K562 (cell line): ENCODE measurements at places on chromosomes 13 and 19.

DNA sequence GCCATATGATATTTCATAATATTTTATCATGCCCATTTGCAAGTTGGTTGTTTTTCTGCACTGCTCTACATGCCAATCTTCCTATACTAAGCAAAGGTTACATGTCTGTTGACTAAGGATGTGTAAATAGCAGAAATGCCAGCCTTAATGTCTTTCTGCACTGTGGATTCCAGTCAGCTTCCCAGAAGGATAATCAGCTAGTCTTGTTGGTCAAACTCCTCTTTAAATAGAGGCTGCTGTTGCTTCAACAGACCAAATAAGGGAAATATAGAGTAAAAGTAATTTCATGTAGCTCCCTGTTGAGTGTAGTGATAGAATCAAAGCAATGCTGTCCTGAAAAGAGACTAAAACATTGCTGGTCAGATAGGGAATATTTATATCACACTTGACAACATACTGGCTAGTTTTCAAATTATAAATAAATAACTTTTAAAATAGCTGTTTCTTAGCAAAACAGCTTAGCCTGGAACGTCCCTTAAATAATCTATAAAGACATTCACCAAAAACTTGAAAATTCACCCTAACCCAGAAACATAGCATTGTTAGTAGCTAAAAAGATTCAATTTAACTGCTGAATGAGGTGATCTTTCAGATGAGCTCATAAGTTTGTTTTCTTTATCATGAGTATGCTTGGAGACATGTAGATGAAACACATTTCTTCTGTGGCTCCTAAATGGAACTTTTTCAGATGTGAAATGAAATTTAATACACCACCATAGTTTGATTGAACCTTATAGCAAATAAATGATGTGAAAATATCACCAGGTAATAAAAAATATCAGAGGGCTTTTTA, 56.6 kb downstream of the FRY start:
- no peak for DNase-seq

GRCh38 chr19:46972311-46972710, 47.3 kb upstream of the NPAS1 start:
- DNase-seq, result no peak

DNA sequence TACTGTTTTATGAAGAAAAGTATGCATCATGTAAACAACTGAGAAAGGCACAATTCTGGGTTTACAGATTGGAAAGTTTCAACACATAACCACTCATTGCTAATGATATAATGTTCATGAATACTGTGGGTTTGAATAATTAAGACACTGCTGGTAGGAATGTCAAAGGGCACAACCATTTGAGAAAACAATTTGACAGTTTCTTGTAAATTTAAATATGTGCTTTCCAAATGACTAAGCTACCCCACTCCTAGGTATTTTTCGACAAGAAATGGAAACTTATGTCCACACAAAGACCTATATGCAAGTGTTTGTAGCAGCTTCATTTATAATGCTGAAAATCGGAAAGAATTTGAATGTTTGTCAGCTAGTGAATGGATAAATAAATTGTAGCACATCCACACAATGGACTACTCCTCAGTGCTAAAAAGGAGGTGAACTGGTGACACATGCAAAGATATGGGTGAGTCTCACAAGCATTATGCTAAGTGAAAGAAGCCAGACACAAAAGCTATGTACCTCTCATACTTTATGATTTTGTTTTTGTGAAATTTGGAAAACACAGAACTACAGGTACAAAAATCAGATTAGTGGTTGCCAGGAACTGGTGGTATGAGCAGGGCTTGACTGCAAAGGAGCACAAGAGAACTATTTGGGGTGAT, 44.8 kb upstream of the FLT1 start:
- DNase-seq, result no peak

DNA sequence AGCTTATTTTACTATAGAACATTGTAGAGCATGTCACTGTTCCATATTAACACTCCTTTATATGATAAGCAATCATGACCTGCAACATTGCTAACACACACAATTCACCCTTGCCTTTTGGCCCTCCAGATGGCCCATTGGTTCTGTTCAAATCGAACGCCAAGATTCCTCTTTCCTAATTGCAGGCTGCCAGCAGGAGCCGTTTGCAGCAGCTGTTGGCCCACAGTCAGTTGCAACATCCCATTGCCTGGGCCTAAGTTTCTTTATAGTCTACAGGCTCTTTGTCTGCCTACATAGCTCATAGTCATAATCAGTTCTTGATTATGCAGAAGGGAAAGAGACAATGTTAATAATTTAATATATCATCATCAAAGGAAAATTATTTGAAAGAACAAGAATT, 37.6 kb downstream of the KCTD12 start:
- no peak for DNase-seq

- DNase-seq, result peak; percentile 30
Measured at GRCh38 chr19:36215276-36216123, 594 bp downstream of the ZNF146 start.

- no peak for DNase-seq
Measured at GRCh38 chr13:79621902-79622301, 140.9 kb downstream of the NDFIP2 start.

- DNase-seq, result no peak
Measured at GRCh38 chr19:29927944-29928625, 14.0 kb upstream of the URI1 start.

GRCh38 chr13:41130356-41130755, 2.2 kb downstream of the KBTBD6 start:
- no peak for DNase-seq

GRCh38 chr19:39174558-39175544, 21.9 kb upstream of the NCCRP1 start:
- DNase-seq, result no peak

- DNase-seq, result no peak
Measured at GRCh38 chr19:37986048-37986750, 79.2 kb downstream of the SIPA1L3 start.

DNA sequence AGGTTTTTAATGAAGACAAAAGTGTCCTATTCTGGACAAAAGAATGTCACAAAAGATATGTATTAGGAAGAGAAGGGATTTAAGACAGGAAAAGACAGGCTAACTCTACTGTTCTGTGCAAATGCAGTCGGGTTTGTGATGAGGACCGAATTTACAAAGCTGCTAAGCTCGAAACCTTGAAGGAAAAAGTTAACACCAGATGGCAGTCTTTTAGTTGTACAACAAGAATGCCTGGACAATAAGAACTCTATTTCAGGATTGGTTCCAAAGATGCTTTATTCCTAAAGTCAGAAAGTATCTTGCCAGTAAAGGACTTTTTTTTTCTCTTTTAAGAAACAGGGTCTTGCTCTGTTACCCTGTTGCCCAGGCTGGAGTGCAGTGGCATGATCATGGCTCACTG, 51.1 kb downstream of the HS6ST3 start:
- DNase-seq, result no peak

- DNase-seq, result no peak
Measured at GRCh38 chr13:40941581-40941980, 77.5 kb downstream of the ELF1 start.

GRCh38 chr13:91196958-91197357, 150.5 kb upstream of the MIR17HG start:
- DNase-seq, result no peak

- DNase-seq, result no peak
Measured at GRCh38 chr19:55687281-55688201, 12.5 kb downstream of the EPN1 start.

DNA sequence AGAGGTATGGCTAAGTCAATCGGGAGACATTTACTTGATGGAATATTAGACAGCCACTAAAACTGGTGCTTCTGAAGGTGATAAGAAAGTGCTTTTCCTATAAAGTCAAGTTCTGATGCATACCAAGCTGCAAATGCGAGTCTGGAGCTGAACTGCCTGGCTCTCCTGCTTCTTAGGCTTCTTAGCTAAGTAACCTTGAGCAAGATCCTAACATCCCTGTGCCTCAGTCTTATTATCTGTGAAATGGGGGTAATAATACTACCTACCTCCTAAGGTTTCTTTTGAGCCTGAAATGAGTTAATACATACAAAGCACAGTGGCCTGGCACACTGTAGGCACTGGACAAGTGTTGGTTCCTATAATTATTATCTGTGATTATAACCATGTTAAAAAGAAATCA, 64.5 kb downstream of the ZIC5 start:
- no peak for DNase-seq

DNA sequence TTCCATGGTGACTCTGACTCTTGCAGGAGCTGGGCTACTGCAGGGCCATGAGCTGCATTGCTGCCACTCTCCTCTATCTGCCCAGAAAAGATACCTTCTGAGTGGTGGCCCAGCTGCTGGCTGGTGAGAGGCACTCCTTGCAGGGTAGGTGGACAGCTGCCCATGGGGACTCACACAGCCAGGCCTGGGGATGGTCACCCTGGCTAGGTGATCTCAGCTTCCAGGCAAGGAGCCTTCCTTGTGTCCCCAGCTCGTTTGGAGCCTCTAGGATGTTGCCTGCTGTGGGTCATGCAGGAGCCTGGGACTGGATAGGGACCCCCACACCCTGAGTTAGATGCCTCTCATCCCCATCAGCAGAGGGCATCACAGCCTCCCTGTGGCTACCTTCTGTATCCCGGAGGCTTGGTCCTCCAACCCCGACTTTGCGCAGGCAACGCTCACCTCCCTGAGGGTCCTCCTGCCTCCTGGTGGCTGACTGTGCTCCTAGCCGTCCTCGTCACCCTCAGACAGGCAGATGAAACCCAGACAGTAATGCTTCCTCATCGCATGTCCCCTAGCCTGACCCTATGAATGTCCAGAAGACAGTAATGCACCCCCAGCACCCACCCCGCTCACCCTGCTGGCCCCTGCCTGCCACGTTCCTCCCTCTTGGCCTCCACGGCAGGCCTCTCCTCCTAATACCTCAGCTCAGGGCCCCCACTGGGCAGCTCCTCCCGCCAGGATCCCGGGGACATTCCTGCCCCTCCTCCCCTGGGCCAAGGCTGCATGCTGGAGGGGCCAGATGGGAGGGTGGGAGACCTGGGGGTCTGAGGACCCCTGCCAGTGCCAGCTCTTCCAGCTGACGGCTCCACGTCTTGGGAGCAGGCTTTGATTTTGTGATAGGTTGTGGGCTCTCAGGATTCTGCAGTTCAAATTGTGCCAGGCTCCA, 13.6 kb upstream of the ZNF14 start:
- DNase-seq, result no peak

- DNase-seq, result no peak
Measured at GRCh38 chr13:103698000-103698399, 631.8 kb upstream of the SLC10A2 start.

DNA sequence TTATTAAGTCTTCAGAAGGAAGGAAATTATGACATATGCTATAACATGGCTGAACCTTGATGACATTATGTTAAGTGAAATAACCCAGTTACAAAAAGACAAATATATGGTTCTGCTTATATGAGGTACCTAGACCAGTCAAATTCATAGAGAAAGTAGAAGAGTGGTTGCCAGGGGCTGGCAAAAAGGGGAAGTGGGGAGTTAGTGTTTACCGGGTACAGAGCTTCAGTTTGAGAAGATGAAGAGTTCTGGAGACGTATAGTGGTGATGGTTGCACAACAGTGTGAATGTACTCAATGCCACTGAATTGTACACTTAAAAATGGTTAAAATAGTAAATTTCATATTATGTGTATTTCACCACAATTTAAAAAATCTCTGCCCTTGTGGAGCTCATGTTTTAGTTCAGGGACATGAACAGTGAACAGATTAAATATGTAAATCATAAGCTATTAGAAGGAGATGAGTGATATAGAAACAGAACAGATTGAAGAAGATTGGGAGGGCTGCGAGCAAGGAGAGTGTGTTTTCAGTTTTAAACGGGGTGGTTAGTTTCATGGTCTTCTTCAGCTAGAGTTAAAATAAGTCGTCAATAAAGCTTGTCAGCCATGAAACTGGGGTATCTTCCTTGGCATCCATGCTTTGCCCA, 355.2 kb downstream of the KCNRG start:
- no peak for DNase-seq

DNA sequence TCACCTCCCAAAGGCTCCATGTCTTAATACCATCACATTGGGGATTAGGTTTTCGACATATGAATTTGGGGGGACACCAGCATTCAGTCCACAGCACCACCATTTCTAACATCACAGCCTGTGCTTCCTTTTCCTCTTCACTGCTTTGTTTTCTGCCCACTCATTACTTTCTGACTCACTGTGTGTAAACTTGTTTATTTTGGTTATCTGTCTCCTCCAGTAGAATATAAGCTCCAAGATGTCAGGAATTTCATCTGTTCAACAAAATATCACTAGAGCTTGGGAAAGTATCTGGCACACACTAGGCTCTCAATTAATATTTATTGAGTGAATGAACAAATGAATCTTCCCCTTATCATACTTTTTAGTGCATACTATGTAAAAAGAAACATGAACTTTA, 152.0 kb downstream of the NUFIP1 start:
- no peak for DNase-seq

- DNase-seq, result no peak
Measured at GRCh38 chr13:71374471-71375049, 492.4 kb downstream of the DACH1 start.

- no peak for DNase-seq
Measured at GRCh38 chr13:110815471-110816204, 99.2 kb downstream of the ANKRD10 start.

GRCh38 chr19:12047868-12048267, 4.9 kb downstream of the ZNF878 start:
- no peak for DNase-seq

DNA sequence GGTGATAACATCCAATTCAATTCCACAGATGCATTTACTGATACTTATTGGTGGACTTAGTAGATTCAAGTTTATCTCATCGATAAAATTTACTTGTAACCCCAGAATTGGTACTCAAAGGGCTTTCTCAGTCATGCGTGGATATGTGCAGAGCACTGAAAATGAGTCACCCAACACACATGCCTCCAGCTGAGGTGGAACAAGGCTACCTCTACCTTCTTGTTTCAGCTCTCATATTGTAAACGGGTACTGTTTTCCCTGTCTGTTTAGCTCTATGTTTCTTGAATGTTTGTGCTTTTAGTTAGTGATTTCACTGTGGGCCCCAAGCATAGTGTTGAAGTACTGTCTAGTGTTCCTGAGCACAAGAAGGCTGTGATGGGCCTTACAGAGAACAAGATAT, 1.5 kb downstream of the LRRC63 start:
- no peak for DNase-seq

GRCh38 chr13:42804244-42804874, 23.0 kb downstream of the FAM216B start:
- no peak for DNase-seq

DNA sequence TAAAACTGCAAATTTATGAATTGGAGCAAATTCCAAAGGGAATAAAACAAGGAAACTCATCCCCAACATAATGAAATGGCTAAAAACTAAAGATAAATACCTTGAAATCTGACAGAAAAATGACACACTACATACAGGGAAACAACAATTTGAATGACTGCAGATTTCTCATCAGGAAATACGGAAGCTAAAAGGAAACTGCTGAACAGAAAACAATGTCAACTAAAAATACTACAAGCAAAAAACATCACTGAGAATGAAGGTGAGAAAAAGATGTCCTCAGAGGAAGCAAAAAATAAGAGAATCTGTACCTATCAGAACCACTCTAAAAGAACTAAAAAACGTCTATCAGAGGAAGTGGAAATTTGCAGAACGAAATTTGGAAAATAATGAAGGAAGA, 39.5 kb downstream of the ZSWIM9 start:
- no peak for DNase-seq

- DNase-seq, result no peak
Measured at GRCh38 chr19:21335721-21336120, 6.5 kb upstream of the ZNF708 start.

GRCh38 chr13:35906636-35907035, 224.5 kb downstream of the DCLK1 start:
- no peak for DNase-seq
